COR-L47 (cell line): ENCODE measurements at places on chromosomes 11 and 22.

DNA sequence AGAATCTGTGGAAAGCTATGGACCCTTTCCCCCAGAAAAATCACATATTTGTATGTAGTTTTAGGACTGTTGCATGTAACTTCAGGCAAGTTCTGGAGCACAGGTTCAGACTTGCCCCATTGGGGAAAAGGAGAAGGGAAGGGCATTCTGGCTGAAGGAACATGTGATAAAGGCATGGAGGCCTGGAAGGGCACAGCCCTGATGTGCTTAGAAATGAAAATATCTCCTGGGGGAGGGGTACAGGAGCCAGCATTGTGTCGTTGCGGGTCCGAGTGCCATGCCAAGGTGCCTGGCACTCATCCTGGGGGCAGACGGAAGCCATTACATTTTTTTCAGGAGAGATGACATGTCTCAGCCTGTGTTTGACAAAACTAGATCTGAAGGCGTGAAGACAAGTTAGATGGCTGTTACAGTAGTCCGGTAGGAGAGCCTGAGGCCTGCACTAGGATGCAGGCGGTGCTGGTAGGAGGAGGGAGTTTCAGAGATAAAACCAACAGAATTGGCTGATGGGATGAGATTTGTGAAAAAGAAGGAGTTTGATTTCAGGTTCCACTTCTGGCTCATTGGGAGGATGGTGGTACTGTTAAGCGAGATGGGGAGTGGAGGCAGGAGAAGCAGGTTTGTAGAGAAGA, 96.9 kb downstream of the TEAD1 start:
- no peak for DNase-seq

- DNase-seq = no peak
Measured at GRCh38 chr11:839875-840617, 2.3 kb downstream of the POLR2L start.

DNA sequence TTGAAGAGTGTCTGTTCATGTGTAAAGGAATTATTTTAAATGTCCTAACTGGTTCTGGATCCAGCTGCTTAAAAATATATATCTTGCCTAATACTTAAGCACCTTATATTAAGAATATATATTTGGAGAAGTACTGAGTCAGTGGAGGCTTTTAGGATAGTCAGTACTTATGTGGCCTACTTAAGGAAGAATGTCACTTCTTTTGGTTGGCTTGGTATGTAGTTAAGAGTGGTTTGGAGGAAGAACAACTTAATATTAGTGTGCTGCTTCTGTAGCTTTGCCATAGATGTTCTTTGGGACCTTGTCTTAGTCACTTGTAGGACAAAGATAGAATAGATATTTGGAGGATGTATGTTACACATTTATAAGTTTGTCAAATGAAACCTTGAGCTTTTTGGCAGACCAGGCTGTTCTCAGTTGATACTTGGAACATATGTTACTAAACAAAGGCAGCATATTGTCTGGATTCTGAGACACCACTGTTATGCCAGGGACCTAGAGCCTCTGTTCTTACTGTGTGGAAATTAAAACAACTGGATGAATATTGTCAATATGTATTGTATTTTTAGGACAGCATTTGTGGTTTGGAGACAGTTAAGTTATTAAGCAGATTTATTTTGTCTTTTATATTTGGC, 4.9 kb downstream of the HIPK3 start:
- no peak for DNase-seq

GRCh38 chr11:64314805-64315561, 2.4 kb downstream of the TRMT112 start:
- no peak for DNase-seq

GRCh38 chr11:76676636-76677457, 6.3 kb upstream of the LRRC32 start:
- no peak for DNase-seq

- DNase-seq = no peak
Measured at GRCh38 chr11:10606536-10607208, 38.2 kb upstream of the LYVE1 start.

GRCh38 chr11:88295028-88295427, 42.5 kb downstream of the CTSC start:
- DNase-seq = no peak

DNA sequence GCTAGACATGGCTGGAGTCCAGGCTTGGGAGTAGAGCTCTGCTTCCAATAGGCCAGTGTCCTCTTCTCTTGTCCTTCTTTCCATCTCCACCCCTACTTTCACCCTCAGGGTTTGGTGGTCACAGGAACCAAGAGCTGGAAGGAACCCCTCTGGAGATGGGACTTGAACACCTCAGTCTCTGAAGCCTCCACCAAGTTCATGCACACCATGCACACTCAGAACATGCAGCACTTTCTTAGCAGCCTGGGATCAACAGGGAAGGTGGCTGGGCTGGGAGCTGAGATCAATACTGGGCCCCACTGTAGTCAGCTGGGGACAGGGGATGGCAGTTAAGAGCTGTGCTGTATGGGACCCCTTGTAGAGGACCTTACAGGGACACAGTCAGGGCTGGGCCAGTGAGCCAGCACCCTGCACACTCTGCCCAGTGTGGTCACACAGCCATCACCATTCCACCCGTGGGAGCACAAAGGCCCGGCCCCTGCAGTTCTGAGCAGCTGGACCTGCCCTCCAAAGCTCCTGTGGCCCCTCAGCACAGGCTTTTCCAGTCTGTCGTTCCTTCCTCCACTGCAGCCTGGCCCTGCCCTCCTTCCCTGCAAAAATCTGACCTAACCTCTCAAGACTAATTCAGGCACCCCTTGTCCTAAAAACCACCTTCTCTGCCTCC, 47.7 kb downstream of the GAB4 start:
- no peak for DNase-seq

DNA sequence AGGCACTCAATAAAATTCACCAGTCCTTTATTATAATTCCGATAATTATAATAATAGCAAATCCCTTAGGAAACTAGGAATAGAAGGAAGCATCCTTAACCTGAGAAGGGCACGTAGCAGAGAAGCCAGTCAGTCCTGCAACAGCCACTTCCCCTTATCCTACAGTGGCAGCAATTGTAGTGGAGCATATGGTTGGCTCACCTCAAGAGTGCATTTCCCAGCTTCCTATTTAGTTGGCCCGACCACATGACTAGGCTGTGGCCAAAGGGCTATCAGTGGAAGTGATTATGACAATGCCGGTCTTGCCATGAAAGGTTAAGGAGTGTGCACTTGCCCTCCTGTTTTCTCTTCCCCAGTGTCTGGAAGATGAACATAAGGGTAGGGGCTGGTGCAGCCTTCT, 27.0 kb downstream of the TESMIN start:
- DNase-seq = no peak

GRCh38 chr22:46035380-46035741, 58.4 kb upstream of the WNT7B start:
- DNase-seq = no peak

DNA sequence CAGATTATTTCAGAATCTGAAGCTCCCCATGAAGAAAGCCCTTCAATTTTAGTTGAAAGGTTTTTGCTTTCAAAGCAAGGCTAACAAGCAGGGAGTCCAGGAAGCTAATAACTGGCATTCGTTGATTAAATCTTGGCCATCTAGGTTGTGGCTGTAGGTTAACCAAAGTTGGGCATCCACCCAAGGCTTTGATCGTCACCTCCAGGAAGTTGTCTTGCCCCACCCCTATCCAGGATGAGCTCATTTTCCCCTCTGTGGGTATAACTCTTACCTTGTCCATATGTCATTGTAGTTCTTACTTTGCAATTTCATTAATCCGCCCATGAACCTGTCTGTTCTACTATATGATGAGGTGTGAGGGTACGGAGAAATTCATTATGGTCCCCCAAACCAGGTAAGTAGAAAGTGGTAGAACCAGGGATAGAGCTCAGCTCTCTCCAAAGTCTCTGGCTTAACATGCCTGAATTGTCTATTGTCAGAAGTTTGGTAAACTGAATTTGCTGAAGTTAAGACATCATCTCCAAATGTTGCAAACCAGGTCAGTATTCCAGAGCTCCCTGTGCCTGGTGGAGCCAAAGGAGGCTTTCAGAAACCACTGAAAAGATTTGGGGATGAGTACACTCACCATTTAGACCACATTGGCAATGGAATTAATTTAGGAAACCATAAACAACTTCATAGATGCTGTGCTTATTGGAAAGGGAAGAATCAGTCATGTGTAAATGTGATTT, 97.1 kb downstream of the CD44 start:
- no peak for DNase-seq

GRCh38 chr22:49736538-49736937, 91.1 kb downstream of the BRD1 start:
- no peak for DNase-seq

- DNase-seq = no peak
Measured at GRCh38 chr11:128894685-128895084, 3.5 kb downstream of the KCNJ5 start.

DNA sequence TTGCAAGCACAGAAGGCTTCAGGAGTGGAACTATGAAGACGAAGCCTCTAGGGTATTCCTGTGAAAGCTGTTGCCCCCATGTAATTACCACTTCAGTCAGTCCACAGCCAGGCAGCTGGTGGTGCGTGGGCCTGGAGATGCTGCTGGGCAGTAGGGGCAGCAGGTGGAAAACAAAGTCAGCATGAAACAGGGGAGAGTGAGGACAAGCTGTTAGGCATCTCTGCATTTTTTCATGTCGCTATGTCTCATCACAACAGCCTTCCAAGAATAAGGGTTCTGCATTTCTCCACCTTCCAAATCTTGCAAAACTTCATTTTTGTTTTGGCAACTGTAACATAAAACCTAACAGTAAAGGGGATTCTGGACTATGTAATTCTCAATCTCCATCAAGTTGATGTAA, 757.5 kb downstream of the NELL1 start:
- DNase-seq = no peak

GRCh38 chr11:36890841-36891240, 292.8 kb upstream of the RAG2 start:
- DNase-seq = no peak

DNA sequence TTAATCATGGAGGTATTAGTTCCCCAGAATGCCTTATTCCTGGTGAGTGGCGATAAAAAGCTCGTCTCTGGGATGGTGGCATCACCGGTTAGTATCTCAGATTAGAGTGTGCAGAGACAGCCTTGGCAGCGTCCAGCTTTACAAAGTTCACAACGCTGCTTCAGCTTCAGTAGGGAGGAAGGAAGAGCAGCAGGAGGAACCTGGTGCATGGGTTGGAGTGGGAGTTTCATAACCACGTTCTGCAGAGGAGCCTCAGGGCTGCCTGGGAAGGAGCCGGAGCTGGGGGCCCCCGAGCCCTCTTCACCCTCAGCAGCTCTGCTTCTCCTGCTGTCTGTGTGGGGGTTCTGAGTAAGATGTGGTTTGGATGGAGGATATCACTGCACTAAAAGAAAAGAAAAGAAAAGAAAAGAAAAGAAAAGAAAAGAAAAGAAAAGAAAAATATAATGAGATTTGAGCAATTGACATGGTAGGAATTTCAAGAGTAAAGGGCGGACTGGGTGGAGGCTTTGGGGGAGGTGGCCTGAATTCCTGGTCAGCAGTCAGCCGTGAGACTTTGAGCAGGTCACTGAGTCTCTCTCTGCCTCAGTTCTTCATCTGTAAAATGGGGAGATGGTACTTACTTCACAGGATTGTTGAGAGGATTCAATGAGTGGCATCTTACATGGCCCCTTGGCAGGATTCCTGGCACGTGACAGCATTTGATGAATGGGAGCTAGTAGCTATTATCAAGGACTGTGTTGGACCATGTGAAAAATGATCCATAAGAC, 6.5 kb downstream of the ASPHD2 start:
- no peak for DNase-seq

- DNase-seq = peak; percentile 16
Measured at GRCh38 chr11:73520353-73521061, 77.4 kb downstream of the FAM168A start.

- no peak for DNase-seq
Measured at GRCh38 chr11:16750417-16750816, 12.0 kb downstream of the C11orf58 start.

DNA sequence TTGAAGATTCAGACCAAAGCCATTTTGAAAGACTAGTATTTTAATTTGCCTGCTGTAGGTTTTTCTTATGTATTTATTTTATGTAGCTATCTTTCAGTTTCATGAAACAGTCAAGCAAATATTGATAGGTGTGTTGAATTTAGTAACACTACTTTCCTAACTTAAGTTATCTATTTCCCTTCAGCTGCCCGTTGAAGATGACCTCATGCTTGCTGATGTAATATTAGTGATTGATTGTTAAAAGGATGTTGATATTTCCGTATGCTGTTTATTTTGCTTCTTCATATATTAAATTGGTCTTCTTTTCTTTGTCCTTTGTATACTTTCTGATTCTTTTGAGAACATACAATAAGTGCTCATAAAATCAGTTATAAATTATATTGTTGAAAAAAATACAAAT, 86.8 kb upstream of the CHORDC1 start:
- no peak for DNase-seq
